ENCODE measurements at places on chromosomes 4 and X. TPM values are rescaled to one million over a fixed set of nuclear protein-coding genes. Genes with fewer than 3 reads are reported as not detected.

YIPF7 gene
- not detected for total RNA-seq

TMEM31 gene
- 0.38 TPM for total RNA-seq

APELA gene
- 0.25 TPM for total RNA-seq

ARSJ gene
- total RNA-seq = 16.7 TPM

DNA sequence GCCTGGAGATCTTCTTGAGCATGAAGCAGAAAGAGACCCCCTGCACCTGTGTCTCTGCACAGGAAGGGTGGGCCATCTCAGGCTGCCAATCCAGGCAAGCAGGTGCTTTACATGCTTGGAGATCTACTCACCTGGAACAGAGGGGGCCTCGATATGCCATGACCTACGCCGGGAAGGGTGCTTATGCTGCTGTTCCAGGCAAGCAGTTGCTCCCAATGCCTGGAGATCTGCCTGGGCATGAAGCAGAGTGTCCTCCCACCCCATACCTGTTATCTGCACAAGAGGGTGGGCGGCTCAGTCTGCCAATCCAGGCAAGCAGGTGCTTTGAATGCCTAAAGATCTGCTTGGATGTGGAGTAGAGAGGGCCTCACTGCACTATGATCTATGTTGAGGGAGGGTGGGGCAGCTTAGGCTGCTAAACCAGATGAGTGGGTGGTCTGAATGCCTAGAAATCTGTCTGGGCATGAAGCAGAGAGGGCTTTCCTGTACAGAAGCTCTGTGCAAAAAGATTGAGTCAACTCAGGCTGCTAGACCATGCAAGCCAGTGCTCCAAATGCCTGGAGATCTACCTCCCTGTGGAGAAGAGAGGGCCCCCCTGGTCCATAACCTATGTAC lies 104.5 kb upstream of the QRFPR start:
- no peak for DNase-seq

- DNase-seq = no peak
Measured at GRCh38 chr4:171521726-171522125, 291.5 kb upstream of the GALNTL6 start.

- peak; percentile 73 for DNase-seq
Measured at GRCh38 chrX:71910986-71911730, 513 bp downstream of the NHSL2 start.

- no peak for DNase-seq
Measured at GRCh38 chrX:19303256-19303880, 40.4 kb upstream of the PDHA1 start.

GRCh38 chrX:154695911-154696675 lies 42.7 kb upstream of the CTAG2 start:
- DNase-seq = no peak

DNA sequence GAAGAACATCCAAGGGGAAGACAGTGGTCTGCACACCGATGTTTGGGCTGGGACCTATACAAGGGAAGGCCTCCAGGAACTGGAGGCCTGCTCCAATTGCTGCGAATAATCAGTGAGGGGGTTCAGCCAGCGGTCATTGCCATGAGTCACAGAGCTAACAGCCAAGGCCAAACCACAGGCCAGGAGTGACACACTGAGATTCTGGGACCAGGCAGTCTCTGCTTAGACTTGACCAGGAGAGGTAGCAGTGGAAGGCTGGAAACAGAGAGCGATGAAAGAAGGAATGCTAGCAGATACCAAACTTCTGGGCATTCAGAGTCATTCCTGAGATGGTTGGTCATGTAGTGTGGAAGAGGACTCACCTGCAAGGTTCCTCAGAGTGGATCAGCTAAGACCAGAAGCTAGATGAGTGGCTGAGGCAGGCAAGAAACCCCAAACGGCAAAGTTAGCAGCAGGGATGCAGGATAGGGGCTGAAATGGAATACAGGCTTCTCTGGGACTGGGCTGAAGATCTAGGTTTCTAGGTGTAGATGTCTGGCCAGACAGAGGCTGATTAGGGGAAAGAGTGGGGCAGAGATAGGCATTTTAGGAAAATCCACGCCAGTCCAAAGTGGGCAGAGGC lies 54.7 kb downstream of the CNGA2 start:
- DNase-seq = no peak

DNA sequence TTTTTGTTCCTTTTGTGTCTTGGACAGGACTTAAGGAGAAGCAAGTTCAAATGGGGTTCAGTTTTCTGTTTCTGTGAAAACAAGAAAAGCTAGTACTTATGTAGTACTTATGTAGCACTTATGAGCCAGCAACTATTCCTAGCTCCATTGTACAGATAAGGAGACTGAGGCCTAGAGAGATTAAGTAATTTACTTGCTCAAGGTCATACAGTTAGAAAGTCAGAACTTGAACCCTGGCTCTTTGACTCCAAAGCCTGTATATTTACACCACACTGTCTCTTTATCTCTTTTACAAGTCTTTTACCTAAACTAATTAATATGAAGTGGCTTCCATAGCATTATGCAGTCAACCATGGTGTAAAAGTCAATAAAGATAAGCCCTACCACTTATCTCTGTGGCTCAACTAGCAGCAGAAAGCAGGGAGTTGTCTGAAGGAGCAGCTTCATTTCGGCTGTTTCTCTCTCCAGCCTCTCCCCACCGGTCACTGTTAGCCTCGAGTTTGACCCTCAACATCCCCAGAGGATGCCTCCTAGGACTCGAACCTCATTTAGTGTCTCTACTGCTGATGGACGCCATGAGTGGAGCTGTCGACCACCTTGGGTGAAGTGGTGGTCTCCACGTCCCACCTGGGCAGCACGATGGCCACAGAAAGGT lies 209.9 kb downstream of the SHROOM3 start:
- DNase-seq = no peak

GRCh38 chr4:113169368-113169767 lies 119.9 kb downstream of the ANK2 start:
- DNase-seq = peak; percentile 64

- DNase-seq = peak; percentile 37
Measured at GRCh38 chr4:170990989-170991589, 822.1 kb upstream of the GALNTL6 start.

DNA sequence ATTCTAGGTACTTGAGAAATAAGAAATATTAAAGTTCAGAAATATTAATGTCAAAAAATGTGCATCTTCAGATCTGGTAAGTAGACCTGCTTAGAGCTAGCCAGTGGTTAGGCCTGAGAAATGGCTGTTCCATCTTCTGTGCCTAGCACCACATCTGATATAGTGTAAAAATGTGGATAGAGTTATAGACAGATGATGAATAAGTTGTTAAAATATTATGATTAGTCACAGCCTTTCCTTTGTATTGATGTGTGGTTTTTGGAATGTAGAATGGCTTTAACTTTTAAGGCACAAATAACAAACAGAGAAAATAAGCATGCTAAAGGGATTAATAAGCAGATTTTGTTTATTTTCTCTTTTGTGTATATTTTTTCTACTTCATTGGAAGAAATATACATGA lies 133.5 kb upstream of the NUDT6 start:
- no peak for DNase-seq

GRCh38 chr4:156794863-156795262 lies 176.7 kb downstream of the PDGFC start:
- no peak for DNase-seq

DNA sequence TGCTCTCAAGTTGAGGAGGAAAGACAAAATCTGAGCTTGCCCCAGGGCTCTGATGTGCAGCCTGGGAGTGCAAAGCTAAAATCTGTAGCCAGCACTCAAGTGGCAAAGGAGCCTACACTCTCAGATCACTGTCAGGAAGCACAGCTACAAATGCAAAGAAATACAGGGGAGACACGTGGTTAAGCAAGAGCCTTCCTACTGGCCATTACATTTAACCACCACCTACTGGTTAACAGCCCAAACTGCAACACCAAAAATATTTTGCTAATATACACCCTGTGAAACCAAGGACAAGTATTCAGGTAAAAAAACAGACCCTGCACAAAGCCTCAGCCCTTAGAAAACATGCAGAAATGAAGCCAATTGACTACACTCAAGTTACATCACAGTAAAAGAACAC lies 170.4 kb upstream of the FGF16 start:
- DNase-seq = no peak

- DNase-seq = peak; percentile 93
Measured at GRCh38 chr4:189792924-189793618, 147.6 kb upstream of the FRG1 start.

DNA sequence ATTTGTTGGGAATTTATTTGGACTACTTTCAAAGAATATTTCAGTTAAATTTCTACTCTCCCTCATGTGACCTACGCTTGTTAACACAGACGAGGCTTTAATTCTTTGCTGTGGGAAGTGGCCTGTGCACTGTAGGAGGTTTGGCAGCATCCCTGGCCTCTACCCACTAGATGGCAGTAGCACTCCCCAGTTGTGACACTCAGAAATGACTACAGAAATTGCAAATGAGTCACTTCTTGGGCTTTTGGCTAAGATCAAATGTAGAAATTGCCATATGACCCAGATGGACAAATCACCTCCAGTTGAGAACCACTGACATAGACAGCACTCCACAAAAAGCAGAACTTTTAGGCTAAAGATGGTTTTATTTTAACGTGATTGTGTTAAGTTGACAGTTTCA lies 22.1 kb downstream of the PIR start:
- DNase-seq = peak; percentile 72

- DNase-seq = no peak
Measured at GRCh38 chr4:125421547-125421946, 106.8 kb downstream of the FAT4 start.
